Activated naive CD8-positive, alpha-beta T cell treated with anti-CD3 and anti-CD28 coated beads, Interleukin-2, amount 10 ng/mL, durations not matched to agents 7 days and 5 days (primary cell): ENCODE measurements at places on chromosomes 12 and 14. TPM values are rescaled to one million over a fixed set of nuclear protein-coding genes. Genes with fewer than 3 reads are reported as not detected.

- no peak overlapping the region for H3K4me3 ChIP-seq
- DNase-seq = no peak
- peaks cover 29% of the 10 kb centered on the region for H3K27me3 ChIP-seq
- H3K36me3 ChIP-seq = no peaks in the 10 kb centered on the region
- no peaks in the 10 kb centered on the region for H3K4me1 ChIP-seq
Observed at GRCh38 chr12:52438305-52439301, 4.4 kb upstream of the KRT75 start.

DNA sequence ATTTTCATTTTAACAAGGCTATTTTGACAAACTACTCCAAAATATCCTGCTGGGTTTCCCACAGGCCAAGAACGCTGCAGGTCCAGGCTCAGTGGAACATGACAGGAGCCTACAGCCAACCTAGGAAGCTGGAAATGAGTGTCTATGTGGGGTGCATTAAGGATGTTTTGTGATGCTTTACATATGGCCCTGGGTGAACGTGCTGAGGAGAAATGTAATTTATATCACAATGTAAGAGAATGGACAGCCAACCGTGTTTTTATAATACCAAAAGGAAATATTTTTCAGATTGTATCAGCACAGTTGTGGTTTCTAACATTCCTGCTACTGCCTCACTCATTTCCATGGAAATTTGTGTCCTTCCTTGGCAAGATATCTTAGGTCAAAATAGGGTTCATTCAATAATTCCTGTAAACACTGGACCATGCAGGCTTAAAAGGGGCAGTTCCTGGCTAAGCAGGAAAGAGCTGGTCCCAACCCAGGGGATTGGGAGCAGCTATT lies 51.5 kb downstream of the ST8SIA1 start:
- no peak overlapping the region for H3K4me3 ChIP-seq
- no peak overlapping the region for H3K27ac ChIP-seq
- DNase-seq = no peak
- H3K36me3 ChIP-seq = peaks cover 1% of the 10 kb centered on the region
- H3K4me1 ChIP-seq = peaks cover 3% of the 10 kb centered on the region

- no peak overlapping the region for H3K27ac ChIP-seq
- H3K36me3 ChIP-seq = no peaks in the 10 kb centered on the region
- H3K4me3 ChIP-seq = no peak overlapping the region
- peaks cover 1% of the 10 kb centered on the region for H3K4me1 ChIP-seq
- no peaks in the 10 kb centered on the region for H3K27me3 ChIP-seq
Observed at GRCh38 chr12:67428431-67428830, 159.3 kb downstream of the CAND1 start.

- H3K4me3 ChIP-seq = no peak overlapping the region
- no peaks in the 10 kb centered on the region for H3K36me3 ChIP-seq
- H3K27ac ChIP-seq = no peak overlapping the region
- peaks cover 31% of the 10 kb centered on the region for H3K27me3 ChIP-seq
Observed at GRCh38 chr14:54299410-54300363, 97.1 kb upstream of the CDKN3 start.

GRCh38 chr12:133135747-133136146 lies 5.3 kb downstream of the ZNF10 start:
- H3K36me3 ChIP-seq = peaks cover 74% of the 10 kb centered on the region
- H3K27me3 ChIP-seq = no peaks in the 10 kb centered on the region
- H3K4me1 ChIP-seq = peaks cover 8% of the 10 kb centered on the region
- no peak for DNase-seq
- H3K27ac ChIP-seq = no peak overlapping the region
- H3K4me3 ChIP-seq = no peak overlapping the region

DNA sequence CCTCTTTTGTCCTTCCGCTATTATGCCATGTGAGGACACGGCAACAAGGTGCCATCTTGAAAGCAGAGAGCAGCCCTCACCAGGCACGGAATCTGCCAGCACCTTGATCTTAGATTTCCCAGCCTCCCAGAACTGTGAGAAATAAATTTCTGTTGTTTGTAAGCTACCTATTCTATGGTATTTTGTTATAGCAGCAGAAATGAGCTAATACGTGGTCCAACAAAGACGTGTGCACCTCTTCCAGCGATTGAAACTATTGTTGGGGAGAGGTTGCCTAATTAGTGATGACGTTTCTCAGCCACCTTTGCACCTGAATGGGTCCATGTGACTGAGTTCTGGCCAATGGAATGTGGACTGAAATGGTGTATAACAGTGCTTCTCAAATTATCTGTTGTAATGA lies 2.3 kb upstream of the SNAPC1 start:
- H3K36me3 ChIP-seq = peaks cover 11% of the 10 kb centered on the region
- peaks cover 11% of the 10 kb centered on the region for H3K27me3 ChIP-seq
- H3K4me1 ChIP-seq = peaks cover 27% of the 10 kb centered on the region
- no peak overlapping the region for H3K4me3 ChIP-seq

DNA sequence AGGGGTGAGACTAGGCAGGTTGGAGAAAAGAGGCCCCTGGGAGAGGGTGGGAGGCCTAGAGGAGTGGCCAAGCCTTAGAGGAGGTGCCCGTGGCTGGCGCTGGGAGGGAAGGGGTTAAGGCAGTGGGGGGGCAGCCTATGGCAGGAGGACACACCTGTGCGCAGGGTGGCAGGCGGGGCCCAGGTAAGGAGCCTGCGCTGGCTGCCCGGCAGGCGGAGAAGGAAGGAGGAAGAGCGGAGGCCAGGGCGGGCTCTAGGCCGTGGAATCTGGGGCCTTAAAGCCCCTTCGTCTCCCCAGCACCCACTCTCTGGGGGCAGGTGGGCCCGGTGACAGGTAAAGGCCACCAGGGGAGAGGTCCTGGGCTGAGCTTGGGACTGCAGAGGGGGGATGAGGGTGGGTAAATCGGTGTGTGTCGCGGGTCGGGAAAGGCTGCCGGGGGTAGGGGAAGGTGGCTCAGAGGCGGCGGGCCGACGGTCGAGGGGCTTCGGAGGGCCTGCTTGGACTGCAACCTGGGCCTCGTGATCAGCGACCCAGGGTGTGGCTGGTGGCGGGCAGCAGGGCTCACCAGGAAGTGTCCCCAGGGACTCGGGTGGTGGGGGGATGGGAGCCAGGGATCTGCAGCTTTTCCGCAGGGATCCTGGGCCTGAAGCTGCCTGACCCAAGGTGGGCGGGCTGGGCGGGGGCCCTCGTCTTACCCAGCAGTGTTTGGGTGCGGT lies 7.3 kb downstream of the PHB2 start:
- peaks cover 50% of the 10 kb centered on the region for H3K4me1 ChIP-seq
- H3K36me3 ChIP-seq = peaks cover 27% of the 10 kb centered on the region
- peak overlapping the region; percentile 96 for H3K27ac ChIP-seq

- H3K27ac ChIP-seq = peak overlapping the region; percentile 46
- H3K27me3 ChIP-seq = no peaks in the 10 kb centered on the region
- peak overlapping the region; percentile 5 for H3K4me3 ChIP-seq
- H3K4me1 ChIP-seq = peaks cover 62% of the 10 kb centered on the region
- no peak for DNase-seq
- H3K36me3 ChIP-seq = peaks cover 30% of the 10 kb centered on the region
Observed at GRCh38 chr12:120259418-120260202, 5.9 kb downstream of the PXN start.

C12orf54 gene
- total RNA-seq = not detected
